ENCODE measurements at places on chromosomes 5 and 9. TPM values are rescaled to one million over a fixed set of nuclear protein-coding genes. Genes with fewer than 3 reads are reported as not detected.
A peak's percentile ranks its signal among the peaks of the same experiment; 100 is the strongest.

GRCh38 chr5:150619359-150620230 lies 20.9 kb upstream of the SYNPO start:
- DNase-seq, result peak; percentile 72

DNA sequence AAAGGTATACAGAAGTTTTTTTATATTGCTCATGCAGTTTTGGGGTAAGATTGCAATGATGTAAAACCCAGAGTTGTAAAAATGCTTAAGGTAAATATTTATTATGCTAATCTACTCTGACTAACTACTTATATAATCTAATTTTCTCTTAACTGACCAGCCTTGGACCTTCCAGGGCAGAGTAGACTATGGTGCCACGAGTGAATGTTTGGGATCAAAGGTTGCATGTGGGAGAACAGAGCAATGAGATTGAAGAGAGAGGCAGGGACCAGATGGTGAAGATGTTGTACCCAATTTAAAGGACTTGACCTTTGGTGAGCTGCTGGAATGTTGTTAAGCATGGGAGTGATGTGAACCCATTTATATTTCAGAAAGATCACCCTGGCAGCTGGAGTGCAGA lies 34.8 kb upstream of the PANK3 start:
- no peak for DNase-seq

- no peak for DNase-seq
Observed at GRCh38 chr5:78972654-78973428, 12.3 kb downstream of the ARSB start.

DNA sequence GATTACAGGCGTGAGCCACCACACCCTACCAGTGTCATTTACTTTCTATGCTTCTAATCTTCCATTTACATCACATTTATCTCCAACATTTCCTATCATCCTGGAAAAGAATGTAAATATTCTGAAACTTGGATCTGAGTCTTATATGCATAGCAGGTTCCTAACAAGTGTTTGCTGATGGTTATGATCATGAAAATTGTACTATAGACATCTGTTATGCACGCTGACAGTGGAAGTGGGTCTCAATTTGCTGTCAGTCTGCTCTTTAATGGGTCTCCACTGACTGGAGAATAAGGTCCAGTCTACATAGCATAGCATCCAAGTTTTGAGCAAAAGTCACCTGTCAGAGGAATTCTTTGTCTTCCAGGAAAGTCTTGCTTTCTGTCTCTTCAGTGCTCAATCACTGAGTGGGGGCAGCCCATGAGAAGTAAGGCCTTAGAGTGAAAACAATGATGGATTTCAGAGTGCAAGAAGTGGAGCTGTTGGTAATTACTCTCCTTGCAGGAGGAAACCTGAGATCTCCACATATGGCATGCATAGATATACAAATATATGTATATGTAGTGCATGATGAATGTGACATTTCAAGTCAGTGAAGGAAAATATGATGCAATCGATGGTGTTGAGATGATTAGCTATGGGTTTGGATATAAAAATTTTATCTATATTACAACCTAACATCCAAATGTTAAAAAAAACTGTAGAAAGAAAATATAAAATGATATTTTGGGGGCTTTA lies 29.2 kb upstream of the MSANTD3 start:
- no peak for DNase-seq

DNA sequence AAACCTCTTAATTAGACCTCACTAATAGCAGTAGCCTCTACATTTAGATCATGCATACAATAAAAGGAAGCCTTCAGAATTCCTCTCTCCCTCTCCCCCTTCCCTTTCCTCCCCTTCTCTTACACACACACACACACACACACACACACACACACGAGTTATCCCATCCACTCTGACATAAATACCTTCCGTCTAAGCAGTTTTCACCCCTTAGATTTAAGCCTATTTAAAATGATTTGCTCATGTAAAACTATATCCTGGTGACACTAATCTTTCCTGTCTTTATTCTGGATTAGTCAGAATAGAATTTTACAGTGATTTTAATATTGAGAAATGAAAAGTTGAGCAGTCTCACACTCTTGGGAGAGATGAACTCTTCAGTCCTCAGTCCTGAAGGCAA lies 35.0 kb downstream of the PRELID2 start:
- DNase-seq, result no peak

DNA sequence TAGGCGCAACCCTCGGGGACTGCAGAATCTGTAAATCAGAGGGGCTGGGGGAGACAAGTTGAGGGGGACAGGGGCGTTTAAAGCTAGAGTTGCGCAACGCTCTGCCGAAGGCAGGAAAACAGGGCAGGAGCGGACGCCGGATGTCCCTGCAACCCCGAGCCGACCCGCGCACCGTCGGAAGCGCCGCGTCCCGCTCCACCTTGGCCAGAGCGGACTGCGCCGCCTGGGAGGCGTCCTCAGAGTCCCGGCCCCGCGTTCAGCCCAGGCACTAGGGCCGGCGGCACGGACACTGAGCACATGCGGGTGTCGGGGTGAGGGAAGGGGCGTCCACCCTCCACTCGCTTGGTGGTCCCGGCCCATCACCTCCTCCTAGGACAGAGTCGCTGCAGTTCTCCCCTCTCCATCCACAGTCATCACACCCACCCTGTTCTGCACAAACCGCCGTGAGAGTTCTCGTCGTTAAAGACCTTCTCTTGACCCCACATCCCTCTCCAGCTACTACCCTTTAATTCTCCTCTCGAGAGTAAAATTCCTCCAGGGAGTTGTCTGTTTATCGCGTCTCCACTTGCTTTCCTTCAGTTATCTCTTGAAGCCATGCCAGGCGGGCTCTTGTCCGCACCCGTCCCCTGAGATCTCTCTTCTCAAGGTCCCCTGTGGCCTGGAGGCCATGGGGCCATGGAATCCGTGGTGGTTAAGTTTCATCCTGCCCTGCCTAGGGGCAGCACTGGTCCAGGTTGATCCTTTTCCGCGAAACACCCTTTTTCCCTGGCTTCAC lies 796 bp upstream of the PDLIM7 start:
- no peak for DNase-seq

DNA sequence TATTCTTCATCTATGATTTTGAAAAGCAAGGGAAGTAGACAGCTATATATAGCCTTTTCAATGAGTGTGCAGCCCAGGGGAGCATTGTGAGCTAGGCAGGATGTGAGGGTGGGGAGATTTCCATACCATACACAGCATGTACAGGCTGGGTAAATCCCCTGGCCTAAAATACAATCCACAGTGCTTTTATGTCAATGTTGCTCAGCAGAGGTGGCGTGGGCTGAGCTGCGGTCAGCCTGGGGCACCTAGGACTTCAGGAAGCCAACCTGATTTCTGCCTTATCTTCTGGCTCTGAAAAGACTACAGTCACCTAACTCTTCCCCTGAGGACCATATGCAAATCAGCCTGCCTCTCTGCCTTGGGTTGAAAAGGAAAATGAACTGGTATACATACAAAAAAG lies 6.3 kb upstream of the GARIN3 start:
- DNase-seq, result no peak

DNA sequence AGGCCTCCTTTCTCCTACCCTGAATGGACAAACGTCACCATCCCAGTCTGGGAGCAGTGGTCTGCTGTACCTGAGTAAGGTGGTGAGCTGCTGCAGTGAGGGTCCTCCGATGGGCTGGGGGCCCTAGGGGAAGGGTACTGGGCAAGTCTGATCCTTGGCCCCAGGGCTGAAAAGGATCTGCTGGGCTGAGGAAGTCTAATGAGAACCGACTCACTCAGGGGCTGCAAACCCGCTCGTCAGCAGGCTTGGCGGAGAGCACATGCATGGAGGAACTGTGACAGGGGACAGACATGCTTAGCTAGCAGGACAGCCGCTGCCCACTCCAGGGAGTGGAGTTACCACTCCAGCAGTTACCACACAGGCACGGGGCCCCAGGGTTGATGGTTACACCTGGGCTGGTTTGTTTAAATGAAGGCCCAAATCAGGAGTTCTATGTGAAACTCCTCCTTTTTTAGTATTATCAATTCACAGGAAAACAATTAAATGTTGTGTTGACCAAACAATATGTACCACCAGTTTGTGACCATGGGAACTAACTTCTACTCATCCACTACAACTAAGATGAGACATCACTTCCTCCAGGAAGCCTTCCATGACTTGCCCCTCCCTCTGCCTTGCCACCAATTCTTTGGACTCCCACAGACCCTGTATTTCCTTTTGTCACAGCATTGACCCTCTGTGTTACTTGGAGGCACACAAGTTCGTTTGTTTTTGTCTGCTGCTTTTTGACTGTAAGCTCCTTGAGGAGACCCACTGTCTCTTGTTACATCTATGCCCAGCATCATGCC lies 56.1 kb upstream of the CPLX2 start:
- no peak for DNase-seq

- no peak for DNase-seq
Observed at GRCh38 chr5:97163360-97163764, 19.7 kb downstream of the RIOK2 start.

GRCh38 chr5:156475182-156476157 lies 148.5 kb downstream of the SGCD start:
- DNase-seq, result no peak

GRCh38 chr9:70438341-70438928 lies 24.0 kb upstream of the KLF9 start:
- peak; percentile 29 for DNase-seq

GRCh38 chr9:89562186-89562814 lies 42.5 kb upstream of the GADD45G start:
- DNase-seq, result no peak

Gene NUTM2F
- total RNA-seq, result not detected

Gene NIM1K
- total RNA-seq, result 0.85 TPM

Data from thoracic aorta (tissue), 2 donors.